ENCODE measurements at places on chromosomes 7 and 10.

- no peak for DNase-seq
Observed at GRCh38 chr10:71750124-71750841, 23.0 kb downstream of the VSIR start.

- DNase-seq: no peak
Observed at GRCh38 chr7:15326044-15326644, 235.7 kb downstream of the AGMO start.

DNA sequence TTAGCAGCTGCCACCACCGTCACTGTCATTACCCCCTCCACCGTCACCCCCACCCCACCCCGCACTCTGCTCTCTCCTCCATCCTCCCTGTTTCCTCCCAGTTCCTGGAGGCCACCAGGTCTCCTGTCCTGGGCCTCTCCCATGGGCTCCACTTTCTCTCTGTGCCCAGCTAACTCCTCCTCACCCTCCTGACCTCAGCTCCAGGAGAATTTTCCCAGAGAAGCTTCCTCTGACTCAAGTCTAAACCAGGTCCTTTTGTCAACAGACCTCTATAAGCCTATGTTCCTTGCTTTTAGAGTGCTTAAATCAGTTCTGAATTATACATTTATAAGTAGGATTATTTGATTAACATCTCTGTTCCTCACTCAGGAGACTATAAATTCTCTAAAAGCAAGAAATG, 150.0 kb downstream of the ARHGAP12 start:
- DNase-seq: no peak

DNA sequence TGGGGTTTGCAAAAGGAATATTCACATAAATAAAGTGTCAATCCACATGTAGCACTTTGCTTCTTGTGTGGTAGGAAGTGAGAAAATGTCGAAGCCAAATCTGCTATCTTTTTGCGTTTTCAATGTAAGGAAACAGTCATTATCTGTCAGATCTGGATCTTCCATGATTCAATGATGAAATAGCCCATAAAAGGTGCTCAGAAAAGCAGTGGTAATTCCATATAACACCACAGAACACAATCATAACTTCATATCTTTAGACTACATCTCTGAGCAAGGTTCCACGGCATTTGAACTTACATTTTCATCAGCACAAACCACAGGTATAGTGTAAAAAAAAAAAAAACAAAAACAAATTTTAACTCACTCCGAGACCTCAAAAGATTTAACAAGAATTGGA, 39.9 kb upstream of the EGR2 start:
- DNase-seq: no peak

DNA sequence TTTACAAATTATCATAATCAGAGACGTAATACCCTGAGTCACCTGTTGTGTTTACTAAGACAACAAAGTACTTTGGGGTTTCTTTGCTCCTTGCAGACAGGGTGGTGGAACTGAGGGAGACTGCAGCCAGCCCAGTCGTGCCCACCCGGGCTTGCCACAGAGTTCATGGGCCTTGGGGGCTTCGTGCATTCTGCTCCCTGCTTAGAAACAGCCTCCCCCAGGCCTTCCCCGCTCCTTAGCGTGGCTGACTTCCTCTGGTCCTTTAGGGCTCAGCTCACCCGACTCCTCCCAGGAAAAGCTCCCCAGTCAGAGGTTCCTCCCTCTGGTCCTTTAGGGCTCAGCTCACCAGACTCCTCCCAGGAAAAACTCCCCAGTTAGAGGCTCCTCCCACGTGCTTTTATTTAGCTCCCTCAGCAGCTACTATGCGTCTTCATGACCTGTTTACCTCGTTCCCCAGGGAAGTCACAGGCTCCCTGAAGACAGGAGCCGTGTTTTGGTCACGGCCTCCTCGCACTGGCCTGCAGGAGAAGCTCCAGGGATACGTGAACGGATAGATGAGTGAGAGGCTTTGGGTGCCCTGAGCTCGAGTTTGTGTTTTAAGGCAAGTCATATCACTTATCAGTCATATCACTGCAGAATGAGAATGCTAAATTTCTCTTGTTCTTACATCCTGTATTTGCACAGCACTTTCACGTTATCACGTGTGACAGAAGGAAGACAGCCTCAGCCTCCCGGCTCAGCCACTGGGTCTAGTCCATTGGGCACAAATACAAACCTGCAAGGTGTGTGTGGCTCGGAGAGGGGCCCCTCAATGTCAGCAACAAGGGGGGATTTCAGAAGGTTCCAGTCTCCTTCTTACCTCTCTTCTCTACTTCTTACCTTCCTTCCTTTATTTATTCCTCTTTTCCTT, 52.7 kb upstream of the VIPR2 start:
- DNase-seq: no peak

- DNase-seq: no peak
Observed at GRCh38 chr7:28224172-28224571, 43.6 kb upstream of the JAZF1 start.

DNA sequence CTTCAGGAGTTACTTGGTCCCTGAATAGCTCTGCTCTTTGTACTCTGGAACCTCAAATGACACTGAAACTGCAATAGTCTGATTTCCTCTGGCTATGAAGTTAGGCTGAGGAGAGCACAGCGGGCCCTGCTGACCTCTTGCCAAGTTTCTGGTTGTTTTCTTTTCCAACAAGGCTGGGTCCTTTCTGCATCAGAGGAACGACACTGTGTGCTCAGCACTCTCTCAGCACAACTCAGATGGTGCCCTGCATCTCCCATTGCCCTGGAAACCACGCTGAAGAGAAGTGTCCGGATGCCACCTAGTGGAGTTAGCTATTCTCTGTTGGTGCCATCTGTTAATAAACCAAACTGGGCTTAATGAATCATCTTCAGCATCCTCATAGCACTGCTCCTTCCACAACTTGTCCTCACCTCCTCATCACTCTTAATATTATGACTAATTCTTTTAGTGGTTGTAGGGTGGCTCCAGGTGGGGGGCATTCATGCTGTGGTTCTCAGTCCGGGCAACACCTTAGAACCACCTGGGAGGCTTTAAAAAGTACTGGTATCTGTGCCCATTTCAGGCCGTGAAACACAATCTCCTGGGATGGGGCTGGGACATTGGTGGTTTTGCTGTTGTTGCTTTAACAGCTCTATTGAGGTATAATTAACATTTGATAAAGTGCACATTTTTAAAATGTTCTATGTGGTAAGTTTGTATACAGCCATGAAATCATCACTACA, 8.2 kb upstream of the EFCAB10 start:
- DNase-seq: no peak

GRCh38 chr10:12975266-12975665, 26.2 kb downstream of the CCDC3 start:
- DNase-seq: no peak

DNA sequence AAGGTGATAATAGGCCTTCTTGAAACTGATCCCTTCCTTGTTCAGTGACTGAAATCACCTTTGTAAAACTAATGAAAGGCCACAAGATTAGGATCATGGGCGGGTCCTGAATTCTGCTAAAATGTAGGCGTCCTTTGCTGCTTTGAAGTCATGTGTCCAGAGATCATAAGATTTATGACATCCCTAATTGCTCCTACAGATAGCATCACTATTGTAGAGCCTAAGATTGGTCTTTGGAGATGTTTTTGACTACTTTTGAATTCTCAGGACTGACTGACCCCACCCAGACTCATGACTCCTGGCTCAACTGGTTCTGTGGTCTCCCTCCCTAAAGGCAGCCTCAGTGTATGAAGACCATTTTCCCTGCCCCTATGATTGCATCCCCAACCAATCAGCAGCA, 322.6 kb upstream of the SEMA3D start:
- no peak for DNase-seq

DNA sequence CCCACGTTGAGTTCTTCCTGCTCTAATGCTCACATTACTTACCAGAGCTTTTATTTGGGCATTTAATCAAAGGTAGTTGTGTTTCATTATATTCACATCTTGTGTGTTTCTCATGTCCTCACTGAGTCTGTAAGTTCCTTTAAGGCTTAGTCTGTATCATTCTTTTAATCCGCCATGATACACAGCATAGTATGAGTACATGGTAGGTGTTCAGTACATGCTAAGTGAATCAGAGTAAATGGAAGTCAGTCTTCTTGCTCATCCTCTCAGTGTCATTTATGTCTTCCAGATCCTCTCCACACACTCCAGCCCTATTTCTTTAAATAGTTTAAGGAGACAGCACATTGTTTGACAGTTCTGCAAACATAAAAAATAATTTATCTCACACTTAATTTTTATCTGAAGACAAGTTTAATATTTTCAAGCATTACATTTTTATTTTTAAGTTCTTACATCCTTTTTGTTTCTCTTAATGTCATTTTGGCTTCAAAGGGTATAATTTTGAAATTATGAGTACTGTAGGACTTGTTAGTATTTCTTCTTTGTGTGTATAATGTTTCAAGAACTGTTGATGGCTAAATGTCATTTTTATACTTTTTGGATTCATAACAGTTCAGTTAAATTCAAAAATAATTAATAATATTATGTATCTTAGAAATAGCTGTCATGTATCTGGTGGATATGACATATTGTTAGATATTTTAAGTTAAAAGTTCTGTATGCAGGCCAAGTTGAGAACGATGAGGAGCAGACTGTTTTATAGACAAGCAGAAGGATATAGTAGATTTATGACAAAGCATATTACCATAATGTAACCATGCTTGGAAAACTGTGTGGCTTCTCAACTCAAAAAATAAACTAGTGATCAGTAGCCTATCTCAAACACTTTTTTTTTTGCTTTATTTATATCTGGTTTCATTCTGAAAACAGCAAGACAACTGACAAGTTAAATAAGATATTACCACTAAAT, 342.7 kb downstream of the LRMDA start:
- no peak for DNase-seq

GRCh38 chr10:53209944-53210611, 437.5 kb upstream of the MBL2 start:
- DNase-seq: no peak

DNA sequence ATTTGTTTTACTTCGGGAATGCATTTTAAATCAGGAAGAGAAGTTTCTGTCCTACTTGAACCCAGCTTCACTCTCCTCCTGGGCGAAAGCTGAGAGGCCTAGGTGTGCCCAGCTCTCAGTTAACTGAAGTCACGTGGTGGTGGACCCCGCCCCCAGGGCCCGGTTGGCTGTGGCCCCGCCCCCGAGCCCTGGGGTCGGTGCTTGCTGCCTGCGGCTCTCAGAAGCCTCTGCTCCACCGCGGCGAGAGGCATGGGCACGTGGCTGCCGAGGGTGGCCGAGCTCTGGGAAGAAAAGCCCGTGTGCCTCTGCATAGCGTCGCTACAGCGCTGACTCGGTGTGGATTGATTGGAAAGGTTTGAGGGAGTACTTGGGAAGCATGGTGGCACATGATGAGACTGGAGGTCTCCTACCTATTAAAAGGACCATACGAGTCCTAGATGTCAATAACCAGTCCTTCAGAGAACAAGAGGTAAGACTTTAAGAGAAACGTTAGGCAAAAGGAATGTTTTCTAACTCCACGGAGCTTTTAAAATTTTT, 34.1 kb downstream of the NET1 start:
- DNase-seq: peak; percentile 32

GRCh38 chr7:33286501-33286900, 157.1 kb downstream of the BBS9 start:
- no peak for DNase-seq

GRCh38 chr10:94279835-94280709, 82.7 kb downstream of the NOC3L start:
- peak; percentile 9 for DNase-seq

DNA sequence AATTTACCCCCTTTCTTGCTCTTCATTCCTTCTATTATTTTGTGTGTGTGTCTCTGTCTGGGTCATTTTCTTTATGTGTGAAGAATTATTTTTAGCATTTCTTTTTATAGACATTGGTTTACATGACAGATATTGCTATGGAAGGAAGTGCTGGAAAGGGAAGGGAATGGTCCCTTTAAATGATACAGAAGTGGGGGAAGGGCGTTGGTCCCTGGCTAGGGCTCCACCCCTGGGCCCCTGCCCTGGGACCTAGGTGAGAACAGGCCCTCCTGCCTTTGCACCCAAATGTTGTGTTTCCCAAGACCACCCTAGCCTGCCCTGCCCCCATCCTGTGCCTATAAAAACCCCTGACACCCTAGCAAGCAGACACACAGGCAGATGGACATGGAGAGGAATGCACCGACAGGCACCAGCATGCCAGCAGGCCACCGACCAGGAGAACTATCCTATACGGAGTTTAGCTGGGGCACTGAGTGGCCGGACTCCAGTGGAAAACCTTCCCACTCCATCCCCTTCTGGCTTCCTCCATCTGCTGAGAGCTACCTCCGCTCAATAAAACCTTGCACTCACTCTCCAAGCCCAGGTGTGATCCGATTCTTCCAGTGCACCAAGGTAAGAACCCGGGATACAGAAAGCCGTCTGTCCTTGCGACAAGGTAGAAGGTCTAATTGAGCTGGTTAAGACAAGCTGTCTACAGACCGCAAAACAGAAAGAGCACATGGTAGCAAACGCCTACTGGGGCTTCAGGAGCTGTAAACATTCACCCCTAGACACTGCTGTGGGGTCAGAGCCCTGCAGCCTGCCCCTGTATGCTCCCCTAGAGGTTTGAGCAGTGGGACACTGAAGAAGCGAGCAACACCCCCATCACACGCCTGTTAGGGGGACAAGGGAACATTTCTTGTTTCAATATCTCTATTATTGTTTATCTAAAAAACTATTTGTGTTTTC, 515.7 kb downstream of the SORCS1 start:
- DNase-seq: no peak

- no peak for DNase-seq
Observed at GRCh38 chr7:1843271-1843861, 173.3 kb downstream of the ELFN1 start.

DNA sequence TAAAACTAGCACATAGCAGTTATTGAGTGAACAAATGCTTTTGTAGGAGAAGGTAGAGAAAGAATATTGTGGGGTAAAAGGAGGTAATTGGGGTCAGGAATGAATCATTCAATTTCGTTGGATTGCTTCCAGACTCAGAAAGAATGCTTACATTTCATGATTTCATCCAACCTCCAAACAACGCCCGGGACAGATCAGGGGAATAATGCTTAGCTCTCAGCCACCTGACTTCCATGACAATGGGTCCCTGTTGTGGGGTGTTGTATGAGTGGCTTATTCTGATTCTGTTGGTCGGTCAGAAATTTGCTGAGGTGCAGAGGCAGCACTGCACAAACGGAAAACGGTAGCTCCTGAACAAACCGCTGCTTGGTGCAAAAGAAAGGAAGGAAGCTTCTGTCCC, 24.0 kb upstream of the INPP5F start:
- no peak for DNase-seq
